A549 treated with CORT108297 at 1 μM for 4 hours (cell line): ENCODE measurements at places on chromosomes 12 and 14. TPM values are rescaled to one million over a fixed set of nuclear protein-coding genes. Genes with fewer than 3 reads are reported as not detected.

The RAD9B gene
- 0.15 to 0.38 TPM (median 0.17 TPM) in 5 replicates for total RNA-seq

The SOAT2 gene
- total RNA-seq: 0.18 to 0.35 TPM (median 0.21 TPM) in 5 replicates

The SERPINA12 gene
- total RNA-seq: not detected in 5 replicates

The CLEC14A gene
- total RNA-seq: not detected in 5 replicates

The FOXN3 gene
- total RNA-seq: 3.7 to 6.1 TPM (median 5.5 TPM) in 5 replicates

The CD27 gene
- total RNA-seq: not detected in 5 replicates

The PPP1R36 gene
- total RNA-seq: 0.14 to 0.44 TPM (median 0.23 TPM) in 5 replicates

The ZNF84 gene
- total RNA-seq: 10.7 to 18.0 TPM (median 12.4 TPM) in 5 replicates

The ITGB7 gene
- total RNA-seq: 0.13 to 0.59 TPM (median 0.33 TPM) in 5 replicates

The ANO2 gene
- 0.04 to 0.10 TPM (median 0.07 TPM) in 3 of 5 replicates, not detected in the others for total RNA-seq

The HSPB8 gene
- 12.1 to 20.8 TPM (median 15.1 TPM) in 5 replicates for total RNA-seq

The SYT1 gene
- 5.0 to 7.2 TPM (median 5.7 TPM) in 5 replicates for total RNA-seq

The KRT78 gene
- 0.08 to 0.14 TPM (median 0.10 TPM) in 3 of 5 replicates, not detected in the others for total RNA-seq

The KRT85 gene
- total RNA-seq: 0.02 to 0.06 TPM (median 0.05 TPM) in 3 of 5 replicates, not detected in the others

The GDF3 gene
- total RNA-seq: not detected in 5 replicates

The LUM gene
- 0.07 to 0.50 TPM (median 0.40 TPM) in 4 of 5 replicates, not detected in the other for total RNA-seq
